ENCODE measurements at places on chromosomes 13 and 19.

DNA sequence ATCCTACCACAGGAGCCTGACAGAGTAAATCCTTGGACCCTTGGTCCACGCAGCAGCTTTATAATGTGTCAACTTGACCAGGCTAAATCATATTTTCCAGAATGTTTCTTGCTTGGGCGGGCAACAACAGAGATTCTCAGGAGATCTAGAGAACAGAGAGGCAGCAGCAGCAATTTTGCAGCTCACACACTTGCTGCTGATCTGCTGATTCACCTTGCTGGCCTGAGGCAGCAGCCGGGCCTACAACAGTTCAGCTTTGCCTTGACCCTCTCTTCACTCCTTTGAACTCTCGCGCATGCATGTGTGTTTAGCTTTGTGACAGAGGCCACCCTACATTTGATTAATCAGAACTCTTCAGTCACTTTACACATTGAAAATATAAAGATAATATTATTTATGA lies 159.3 kb downstream of the UGGT2 start:
- no peak for DNase-seq

GRCh38 chr13:46334035-46334822 lies 52.8 kb downstream of the RUBCNL start:
- no peak for DNase-seq

DNA sequence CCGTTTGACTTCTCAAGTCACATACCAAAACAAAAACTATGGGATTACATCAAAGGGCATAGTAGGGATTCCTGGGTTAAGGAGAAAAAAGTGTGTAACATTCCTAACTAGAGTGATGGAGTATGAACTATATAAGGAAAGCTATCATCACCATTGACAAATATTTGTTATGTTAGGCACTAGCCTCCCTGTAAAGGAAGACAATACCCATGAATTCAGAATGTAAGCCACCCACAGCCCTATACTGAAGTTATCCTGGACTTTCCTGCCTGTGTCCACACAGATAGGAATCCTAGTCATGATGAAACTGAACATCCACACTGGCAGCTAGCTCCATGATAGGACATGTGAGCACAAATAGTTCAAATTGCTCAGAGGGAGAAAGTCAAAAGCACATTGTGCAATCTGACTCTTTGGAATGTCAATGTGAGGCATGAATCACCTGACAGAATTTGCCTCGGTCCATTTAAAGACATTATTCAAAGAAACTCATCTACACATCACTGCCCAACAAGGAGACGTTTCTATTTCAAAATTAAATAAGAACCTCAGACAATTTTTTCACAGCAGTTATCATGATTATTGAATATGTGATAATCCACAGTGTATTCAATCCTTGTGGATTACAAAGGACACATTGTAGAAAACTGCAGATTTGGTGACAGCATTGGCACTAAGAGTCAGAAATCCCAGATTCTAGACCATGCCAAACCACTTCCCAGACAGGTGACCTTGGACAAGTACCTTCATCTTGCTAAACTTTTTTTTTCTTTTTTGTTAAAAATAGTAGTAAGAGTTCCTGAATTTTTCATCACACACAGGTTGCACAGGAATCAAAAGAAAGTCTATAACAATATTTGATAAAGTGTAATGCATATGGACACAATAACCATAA lies 529.3 kb downstream of the IRS2 start:
- no peak for DNase-seq

GRCh38 chr13:46535825-46536224 lies 17.1 kb upstream of the LRCH1 start:
- no peak for DNase-seq

GRCh38 chr13:97261254-97262005 lies 39.3 kb downstream of the MBNL2 start:
- no peak for DNase-seq

GRCh38 chr13:111382411-111382810 lies 62.0 kb downstream of the TEX29 start:
- no peak for DNase-seq

DNA sequence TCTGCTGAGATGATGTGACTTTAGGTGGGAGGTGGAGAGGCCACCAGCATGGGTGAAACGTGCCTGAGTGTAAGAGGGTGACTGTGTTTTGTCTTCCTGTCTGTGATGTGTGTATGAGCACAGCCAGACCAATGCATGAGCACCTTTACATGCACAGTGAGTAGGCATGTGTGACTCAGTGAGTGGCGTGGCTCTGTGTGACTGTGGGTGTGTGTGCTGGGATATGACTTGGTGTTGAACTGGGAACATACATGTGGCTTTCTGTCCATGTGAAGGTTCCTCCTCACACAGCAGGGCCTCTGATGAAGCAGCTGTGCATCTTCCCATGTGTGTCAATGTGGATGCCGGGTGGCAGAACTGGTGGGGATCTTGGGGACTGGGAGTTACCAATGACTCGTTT lies 19.9 kb upstream of the LGALS13 start:
- DNase-seq, result no peak

DNA sequence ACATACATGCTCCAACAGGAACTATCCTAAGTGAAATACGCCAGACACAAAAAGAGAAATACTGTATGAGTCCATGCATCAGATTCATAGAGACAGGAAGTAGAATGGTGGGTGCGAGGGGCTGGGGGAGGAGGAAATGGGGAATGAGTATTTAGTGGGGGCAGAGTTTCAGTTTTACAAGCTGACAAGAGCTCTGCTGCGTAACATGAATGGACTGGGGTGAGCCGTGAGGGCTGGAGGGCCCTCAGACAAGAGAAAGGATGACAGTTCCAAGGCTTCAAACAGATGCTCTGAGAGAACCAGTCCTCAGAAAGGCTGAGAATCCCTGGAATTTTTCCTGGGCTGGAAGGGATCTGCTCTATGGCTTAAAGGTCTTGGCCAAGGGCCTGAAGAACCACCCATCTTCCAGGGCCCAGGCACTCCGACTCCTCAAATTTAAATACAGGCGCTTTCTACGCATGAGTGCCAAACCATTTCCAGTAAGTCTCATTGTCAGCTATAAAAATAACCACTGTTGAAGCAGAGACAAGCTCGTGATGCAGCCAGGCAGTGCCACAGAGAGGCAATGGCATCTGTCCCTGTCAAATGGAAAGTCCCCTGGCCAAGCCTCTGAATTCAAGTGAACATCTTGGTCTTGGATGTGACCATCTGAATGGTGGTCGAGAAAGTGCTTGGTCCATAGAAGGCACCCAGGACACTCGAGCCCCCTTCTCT lies 17.5 kb downstream of the KLF2 start:
- DNase-seq, result no peak

GRCh38 chr13:109227344-109227940 lies 558.9 kb downstream of the IRS2 start:
- no peak for DNase-seq

DNA sequence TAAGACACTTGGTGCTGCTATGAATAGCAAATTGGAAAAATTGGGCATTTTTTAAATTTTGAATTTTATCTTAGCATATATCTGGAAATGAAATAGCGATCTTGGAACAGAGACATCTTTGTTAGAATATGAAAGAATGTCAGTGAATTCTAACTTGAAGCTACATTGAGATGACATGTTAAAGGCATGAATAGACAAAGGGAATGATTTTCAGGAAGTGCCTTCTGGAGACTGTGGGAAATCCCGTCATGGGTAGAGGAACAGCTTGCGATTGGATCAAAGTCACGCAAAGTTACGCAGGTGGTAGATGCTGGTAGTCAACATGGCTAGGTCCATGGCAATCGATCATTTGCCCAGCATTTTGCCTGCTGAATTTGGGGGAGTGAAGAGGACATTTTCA lies 43.5 kb downstream of the LRCH1 start:
- no peak for DNase-seq

DNA sequence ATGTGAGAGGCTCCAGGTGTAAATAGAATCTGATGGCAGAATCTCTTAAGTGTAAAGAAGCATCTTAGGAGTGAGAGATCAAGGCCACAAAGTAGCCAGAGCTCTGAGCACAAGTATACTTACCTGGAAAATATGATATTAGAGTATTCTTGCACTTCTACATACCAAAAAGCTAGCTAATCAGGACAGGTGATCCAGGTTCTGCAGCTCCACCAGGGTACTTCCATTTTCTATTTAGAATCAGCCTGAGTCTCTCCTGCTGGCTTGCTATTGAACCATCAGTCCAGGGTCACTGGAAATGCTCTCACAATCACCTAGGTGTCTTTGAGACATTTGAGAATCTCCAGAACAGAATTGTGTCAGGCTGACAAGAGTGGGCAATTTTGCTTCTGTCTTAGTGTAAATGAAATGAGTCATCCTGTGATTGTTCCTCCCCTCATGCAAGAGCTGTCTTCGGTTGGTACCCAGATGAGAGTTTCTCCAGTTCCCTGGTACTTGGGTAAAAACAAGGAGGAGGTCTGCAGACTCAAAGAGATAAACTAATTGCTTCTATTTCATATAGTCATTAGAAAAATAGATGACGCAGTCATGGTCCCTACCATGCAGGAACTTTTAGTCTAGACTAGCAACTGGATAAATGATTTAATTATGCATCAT lies 14.6 kb downstream of the ZNF254 start:
- no peak for DNase-seq

DNA sequence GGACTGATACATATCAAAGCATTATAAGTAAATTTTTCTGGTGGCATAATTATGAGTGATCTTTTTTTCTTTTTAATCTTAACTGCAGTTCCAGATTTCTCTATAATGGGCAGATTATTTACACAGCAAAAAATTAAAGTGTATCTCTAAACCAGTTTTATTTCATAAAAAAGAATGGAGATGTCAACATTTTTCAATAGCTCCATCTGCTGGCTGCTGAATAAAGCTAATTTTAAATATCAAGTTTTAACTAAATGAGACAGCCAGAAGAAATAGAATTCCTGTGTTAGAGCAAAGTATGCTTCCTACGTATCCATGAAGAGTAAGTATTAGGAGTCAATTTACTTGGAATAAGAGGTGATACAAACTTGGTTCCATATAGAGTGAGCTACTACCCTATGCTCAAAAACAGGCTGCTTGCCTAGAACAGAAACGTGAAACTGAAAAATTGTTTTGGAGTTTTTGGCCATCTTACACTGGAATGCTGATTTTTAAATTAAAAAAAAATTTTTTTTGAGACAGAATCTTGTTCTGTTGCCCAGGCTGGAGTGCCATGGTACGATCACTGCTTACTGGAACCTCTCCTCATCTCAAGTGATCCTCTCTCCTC lies 5.0 kb upstream of the PDS5B start:
- no peak for DNase-seq

DNA sequence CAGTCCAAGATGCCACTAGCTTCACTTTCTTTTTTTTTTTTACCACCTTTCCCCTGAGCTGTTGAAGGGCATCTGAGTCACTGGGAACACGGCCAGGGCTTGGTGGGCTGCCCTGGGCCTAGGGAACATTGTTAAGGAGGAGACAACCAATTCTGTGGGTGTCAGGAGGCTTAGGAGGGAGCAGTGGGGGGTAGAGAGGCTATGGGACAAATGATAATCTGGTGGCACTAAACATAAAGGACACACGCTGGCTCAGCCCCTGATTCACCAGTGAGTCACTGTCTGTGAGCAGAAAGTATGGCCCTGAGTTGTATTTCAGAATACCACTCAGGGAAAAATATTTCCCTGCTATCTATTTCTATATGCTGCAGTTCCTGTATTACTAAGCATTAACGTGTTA lies 207.8 kb downstream of the DCLK1 start:
- no peak for DNase-seq

- DNase-seq, result no peak
Observed at GRCh38 chr13:51044023-51044665, 66.9 kb downstream of the C13orf42 start.

- no peak for DNase-seq
Observed at GRCh38 chr13:104949840-104950740, 1585.4 kb downstream of the EFNB2 start.

GRCh38 chr19:22901431-22902130 lies 69.5 kb downstream of the ZNF723 start:
- DNase-seq, result no peak

- DNase-seq, result peak; percentile 11
Observed at GRCh38 chr13:19591864-19592263, 30.5 kb upstream of the TPTE2 start.

- no peak for DNase-seq
Observed at GRCh38 chr13:30806784-30807183, 71.4 kb downstream of the ALOX5AP start.

- no peak for DNase-seq
Observed at GRCh38 chr13:111903143-111903542, 163.8 kb upstream of the SOX1 start.

GRCh38 chr19:497491-497868 lies 1.2 kb downstream of the MADCAM1 start:
- no peak for DNase-seq

DNA sequence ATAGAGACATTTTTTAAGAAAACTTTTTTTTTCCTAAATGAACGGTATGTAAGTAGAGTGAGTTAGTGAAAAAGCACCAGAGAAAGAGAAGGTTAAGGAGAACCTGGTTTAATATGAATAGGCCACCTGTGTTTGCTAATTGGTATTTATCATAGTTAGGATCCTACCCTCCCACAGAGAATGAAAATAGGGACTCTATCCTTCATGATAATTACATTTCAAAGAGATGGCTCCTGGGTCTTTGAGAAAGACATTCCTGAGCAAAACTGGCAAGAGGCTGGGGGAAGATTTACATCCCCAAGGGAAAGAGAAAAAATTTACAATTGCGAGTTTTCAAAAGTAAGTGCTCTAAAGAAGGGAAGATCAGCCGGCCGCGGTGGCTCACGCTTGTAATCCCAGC lies 1284.5 kb downstream of the SLITRK1 start:
- DNase-seq, result no peak

- DNase-seq, result no peak
Observed at GRCh38 chr13:107867701-107868661, 347.4 kb downstream of the LIG4 start.

DNA sequence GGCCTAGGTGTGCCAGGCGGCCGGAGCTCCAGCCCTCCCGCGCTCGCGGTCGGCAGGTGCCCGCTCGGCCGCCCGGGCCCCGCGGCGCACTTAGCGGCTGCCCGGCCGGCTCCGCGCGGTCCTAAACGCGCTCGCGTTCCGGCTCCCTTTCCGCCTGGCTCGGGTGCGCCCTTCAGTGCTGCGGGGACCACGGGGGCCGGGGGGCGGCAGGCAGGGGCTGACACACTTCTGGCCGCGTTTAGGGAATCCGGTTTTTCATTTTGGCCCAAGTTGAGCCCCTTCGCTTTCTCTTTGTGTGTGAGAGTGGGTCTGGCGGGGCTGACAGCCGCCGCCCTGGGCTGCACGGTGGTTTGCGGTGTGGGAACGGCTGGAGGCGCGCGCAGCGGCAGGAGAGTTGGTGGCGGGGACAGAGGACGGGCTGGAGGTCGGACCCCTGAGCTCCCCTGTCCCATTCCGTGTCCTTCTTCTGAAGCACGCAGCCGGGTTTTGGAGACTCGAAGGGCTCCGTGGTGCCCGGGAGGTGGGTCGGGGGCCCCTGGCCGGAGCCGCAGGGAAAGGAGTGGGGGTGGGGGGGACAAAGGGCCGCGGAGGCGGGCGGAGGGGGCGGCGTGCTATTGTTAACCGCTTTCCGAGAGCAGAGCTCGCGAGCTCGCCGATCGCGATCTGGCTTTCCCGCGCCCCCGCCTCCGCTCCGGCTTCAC lies 3.1 kb downstream of the FGF9 start:
- DNase-seq, result no peak

- no peak for DNase-seq
Observed at GRCh38 chr19:40718774-40719391, 2.0 kb downstream of the ITPKC start.

GRCh38 chr13:61247149-61247936 lies 168.3 kb downstream of the PCDH20 start:
- DNase-seq, result no peak

GRCh38 chr19:3512562-3513228 lies 6.6 kb downstream of the FZR1 start:
- no peak for DNase-seq
